ENCODE measurements at places on chromosomes 4 and X.

DNA sequence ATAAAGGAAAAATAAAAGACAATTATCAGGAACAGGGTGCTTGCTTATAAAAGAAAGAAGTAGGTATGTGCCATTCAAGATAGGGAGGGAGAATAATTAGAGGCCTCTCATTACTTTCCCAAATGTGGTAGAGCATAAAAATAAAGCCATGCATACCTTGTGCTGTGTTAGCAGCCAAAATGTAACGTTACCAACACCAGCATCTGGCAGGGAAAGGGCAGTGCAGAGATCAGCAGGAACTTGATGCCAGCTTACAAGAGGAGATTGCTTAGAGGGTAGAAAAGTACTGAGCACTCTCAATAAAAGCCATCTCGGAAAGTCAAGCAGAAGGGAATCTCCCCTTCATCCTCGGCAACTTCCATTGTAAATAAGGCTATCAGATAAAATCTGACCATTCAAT lies 195.6 kb downstream of the RASL11B start:
- no peak for DNase-seq

GRCh38 chr4:97215409-97215941 lies 927.8 kb downstream of the STPG2 start:
- no peak for DNase-seq

DNA sequence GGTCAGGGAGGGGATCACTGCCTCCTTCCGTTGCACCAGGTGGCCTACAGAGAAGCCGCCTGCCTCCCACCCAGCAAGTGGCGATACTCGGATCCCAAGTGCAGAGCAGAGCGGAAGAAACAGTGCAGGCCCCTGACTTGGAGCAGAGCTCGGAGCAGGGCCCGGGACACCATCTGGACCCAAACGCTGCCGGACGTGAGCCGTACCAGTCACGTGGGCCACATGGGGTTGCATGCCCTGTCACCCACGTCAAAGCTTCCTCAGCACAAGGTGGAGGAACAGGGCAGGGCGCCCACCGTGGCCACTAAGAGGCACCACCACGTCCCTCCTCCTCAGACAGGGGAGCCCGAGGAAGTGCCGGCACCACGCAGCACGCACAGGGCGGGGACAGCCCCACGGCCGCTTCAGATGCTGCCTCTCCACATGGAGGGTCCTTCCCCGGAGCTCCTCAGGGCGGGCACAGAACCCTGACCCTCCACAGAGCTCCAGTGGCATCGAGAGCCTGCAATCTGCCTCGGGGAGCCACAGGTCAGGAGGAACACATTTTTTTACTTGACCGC lies 18.7 kb downstream of the ZFYVE28 start:
- DNase-seq = no peak

- peak; percentile 5 for DNase-seq
Observed at GRCh38 chr4:147984065-147984777, 252.3 kb downstream of the ARHGAP10 start.

- no peak for DNase-seq
Observed at GRCh38 chr4:42711496-42711895, 54.6 kb upstream of the ATP8A1 start.

GRCh38 chr4:336893-337142 lies 796 bp upstream of the ZNF141 start:
- no peak for DNase-seq

DNA sequence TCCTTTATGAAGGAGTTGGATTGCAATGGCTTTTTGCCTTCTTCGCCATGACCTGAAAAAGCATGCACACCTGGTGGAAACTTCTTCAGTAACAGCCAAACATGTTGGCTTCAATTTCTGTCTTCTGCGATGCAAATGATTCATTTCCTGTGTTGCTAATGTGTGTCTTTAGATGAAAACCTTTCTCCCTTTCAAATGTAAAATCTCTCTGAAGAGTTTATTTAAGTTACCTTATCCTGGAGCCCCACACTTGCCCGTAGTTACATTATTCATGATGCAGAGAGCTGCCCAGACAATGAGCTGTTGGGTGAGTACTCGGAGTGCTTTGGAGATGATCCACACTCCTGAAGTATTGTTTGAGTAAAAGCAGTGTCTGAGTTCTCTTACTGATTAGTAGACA lies 1100.9 kb downstream of the RPA4 start:
- no peak for DNase-seq

DNA sequence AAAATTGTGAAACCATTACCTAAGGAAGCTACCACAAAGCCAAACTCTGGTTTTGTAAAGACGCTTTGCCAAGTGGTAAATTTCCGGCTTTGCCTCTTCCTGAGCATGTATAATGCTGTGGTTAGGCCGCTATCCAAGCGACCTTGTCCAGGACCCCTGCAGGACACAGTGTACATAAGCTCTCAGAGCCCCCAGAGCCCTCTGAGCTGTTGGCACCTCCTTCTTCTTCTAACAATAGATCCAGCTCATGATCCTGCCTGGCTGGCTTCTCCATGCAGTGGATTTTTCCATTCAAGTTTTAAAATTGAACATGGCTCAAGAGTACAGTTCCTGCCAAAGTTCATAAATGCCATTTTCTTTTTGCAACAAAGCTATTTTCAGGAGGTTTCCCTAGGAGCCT lies 326.7 kb downstream of the MAPK10 start:
- DNase-seq = no peak

GRCh38 chrX:111823703-111824102 lies 52.3 kb upstream of the TRPC5OS start:
- no peak for DNase-seq

GRCh38 chr4:101515099-101515498 lies 167.8 kb upstream of the PPP3CA start:
- DNase-seq = no peak

- no peak for DNase-seq
Observed at GRCh38 chrX:153768311-153769157, 4.5 kb downstream of the PLXNB3 start.
